ENCODE measurements at places on chromosomes 13 and 19.

DNA sequence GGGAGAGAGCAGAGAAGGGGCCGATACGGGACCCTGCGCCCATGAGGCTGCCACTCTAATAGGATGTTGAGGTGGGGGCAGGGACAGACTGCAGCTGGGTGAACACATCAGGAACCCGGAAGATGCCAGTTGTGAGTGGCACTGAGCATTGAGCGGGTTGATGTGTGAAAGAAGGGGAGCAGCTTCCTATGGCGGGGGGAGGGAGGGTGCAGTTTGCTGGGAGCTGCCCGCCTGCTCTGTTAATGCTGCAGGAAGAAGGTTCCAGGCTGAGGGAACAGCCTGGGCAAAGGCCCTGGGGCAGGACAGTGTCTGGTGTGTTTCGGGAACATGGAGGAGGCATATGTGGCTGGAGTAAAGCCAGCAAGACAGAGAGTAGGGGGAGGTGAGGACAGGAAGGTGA lies 29.8 kb downstream of the DNM2 start:
- no peak for DNase-seq

DNA sequence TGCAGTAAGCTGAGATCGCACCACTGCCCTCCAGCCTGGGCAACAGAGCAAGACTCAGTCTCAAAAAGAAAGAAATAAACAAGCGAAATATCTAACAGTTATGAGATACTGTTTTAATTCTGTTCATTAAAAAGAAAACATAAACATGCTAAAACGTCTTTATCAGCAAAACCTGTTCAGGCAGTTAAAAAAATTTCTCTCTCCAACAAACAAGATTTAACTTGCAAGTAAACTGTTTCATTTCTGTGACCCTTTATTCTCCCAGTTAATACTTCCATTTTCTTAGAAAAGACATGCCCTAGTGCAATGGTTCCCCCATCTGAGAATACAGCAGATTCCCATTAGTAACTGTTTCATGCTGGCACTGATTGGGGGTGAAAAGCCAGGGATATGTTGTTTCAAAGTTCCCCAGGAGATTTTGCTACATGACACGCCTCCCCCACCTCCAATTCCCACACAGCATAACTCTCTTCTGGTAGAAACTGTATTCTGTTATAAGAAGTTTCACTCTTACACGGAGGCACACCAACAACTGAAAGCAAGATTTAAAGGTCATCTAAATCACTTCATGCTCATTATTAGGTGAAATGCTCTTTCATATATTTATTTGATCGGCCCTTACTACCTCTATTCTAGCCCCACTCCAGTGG lies 24.4 kb downstream of the ELF1 start:
- no peak for DNase-seq

- no peak for DNase-seq
Observed at GRCh38 chr19:13920940-13921747, 15.1 kb downstream of the CC2D1A start.

GRCh38 chr19:13850910-13851733 lies 25.8 kb upstream of the NANOS3 start:
- no peak for DNase-seq

GRCh38 chr19:52234406-52234805 lies 35.0 kb upstream of the ZNF766 start:
- DNase-seq, result no peak

GRCh38 chr13:56066321-56066720 lies 1074.4 kb upstream of the PRR20A start:
- DNase-seq, result no peak

Measured in SHP77 (cell line).